ENCODE measurements at places on chromosomes 2 and 18.

- no peak for DNase-seq
These were observed 253.2 kb upstream of the COL3A1 start for GRCh38 chr2:188720811-188721605.

GRCh38 chr2:43541165-43541564, 54.7 kb downstream of the THADA start:
- DNase-seq: no peak

DNA sequence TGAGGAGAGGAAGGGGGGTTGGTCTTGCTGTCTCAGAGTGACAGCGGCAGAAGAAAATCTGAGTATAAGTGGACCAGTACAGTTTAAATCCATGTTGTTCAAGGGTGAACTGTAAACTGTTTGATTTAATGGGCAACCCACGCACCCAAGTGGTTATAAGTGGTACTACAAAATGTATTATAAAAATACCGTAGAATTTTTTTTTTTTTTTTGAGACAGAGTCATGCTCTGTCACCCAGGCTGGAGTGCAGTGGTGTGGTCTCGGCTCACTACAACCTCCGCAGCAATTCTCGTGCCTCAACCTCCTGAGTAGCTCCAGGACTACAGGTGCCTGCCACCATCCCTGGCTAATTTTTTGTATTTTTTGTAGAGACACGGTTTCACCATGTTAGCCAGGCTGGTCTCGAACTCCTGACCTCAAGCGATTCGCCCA, 2.1 kb upstream of the CHCHD5 start:
- peak; percentile 52 for DNase-seq

DNA sequence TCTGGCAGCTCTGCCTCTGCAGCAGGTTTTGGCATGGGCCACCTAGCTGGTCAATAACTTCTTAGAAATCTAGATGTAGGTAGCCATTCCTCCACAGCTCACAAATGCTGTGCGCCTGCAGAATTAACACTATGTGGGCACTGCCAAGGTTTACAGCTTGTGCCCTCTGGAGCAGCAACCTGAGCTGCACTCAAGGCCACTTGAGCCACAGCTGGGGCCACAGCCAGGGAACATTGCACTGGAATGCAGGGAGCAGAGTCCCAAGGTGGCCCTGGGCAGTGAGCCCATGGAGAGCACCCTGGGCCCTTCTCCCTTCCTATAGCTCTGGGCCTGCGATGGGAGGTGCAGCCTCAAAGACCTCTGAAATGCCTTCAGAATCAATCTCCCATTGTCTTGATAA, 365.3 kb downstream of the SATB2 start:
- no peak for DNase-seq

DNA sequence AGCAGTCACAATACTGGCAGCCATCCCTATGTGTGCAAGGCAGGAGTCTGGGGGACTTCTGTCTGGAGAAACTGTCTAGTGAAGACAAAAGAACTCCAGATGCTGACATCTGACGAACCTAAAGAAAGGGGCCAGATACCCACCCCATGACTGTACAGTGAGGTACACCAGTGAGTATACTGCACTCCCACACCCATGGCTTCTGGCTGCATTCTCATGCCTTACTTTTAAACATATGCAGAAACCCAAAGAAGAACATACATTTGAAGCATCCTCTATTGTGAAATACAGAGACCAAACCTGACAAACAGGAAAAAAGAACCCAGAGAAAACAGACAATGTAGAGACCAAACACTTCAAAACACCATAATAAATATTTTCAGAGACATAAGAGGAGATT, 102.2 kb downstream of the ACTR3 start:
- DNase-seq: no peak

DNA sequence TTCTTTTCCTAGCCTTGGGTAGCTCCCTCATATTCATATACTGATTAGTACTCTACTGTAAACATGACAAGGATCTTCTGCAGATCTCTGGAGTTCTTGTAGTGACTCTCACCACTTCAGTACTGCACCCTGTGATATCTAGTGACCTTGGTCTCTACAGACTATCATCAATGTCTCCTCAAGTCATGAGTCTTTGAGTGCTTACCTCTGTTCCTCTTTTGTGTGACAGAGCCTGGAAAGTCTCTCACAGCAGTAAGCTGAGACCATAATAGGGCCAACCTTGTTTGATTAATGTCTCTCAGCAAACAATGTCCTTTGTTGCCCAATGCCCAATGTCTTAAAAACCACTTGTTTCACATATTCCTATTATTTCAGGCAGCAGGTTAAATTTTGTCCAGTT, 34.2 kb upstream of the BAZ2B start:
- no peak for DNase-seq

DNA sequence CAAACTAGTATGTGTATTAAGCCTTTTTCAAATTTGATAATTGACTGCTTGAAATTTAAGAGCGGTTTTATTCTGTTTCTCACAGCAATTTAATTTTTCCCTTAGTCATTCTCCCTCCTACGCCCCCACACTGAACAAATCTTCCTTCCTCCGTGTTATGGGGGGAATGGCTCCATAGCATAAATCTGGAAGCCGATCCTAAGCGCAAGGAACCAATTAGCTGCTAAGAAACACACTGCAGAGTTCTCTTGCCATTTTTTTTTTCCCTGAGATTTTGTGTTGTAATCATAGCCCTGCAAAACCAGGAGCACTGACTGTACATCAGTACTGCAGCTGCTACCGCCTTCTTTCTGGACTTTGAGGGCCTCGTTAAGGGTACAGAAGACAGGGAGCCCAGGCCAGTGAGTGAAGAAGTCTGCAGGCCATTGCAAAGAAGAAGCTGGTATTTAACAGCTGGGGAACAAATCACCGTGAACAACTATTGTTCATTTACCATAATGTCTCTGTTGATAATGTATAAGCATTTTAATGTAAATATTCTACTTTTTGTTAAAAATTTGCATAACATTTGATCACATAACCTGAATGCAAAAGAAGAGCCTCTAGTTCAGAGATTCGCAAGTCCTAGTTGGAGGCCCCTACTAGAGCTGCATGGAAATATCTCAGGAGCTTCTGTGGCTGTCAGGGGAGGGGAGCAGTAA, 264.0 kb downstream of the LRATD1 start:
- DNase-seq: no peak

GRCh38 chr18:48260237-48260636, 148.9 kb downstream of the ZBTB7C start:
- DNase-seq: no peak

Data from NCI-H526 treated with DMSO at 0.1 percent for 48 hours (cell line).